ENCODE measurements at places on chromosomes 2 and 18.
A peak's percentile ranks its signal among the peaks of the same experiment; 100 is the strongest.

DNA sequence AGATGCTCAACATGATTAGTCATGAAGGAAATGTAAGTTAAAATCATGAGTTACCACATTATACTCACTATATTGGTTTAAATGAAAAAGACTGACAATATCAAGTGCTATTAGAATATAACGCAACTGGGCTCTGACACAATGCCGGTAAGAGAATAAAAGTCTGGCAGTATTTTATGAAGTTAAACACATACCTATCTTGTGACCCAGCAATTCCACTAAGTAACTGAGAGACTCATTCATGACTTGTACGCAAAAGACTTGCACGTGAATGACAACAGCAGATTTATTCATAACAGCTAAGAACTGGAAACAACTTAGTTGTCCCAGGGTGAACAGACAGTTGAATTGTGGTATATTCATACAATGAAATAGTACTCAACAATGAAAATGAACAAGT, 342.1 kb downstream of the SLC4A3 start:
- no peaks in the 10 kb centered on the region for H3K4me1 ChIP-seq
- H3K4me3 ChIP-seq: no peak overlapping the region
- H3K36me3 ChIP-seq: no peaks in the 10 kb centered on the region
- no peak for DNase-seq

DNA sequence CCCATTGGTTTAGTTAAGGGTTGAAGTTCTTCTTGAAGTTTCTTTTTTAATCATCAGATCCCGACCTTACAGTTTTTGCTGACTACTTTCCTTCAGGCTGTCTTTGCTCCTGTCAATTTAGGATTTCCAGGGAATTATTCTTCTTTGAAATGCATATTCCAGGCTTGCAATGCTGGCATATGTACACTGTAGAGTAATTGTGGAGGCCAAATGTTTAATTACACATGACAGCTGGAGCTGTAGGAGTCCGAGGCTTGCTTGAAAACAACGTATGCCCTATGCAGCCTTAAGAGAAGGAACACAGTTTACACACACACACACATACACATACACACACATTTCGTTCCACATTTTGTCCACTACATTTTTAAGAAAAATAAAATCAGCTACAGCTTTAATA, 602.3 kb downstream of the TMEM182 start:
- H3K27me3 ChIP-seq: no peaks in the 10 kb centered on the region
- no peak overlapping the region for H3K27ac ChIP-seq
- no peaks in the 10 kb centered on the region for H3K36me3 ChIP-seq
- H3K4me3 ChIP-seq: no peak overlapping the region

GRCh38 chr2:98157557-98157956, 70.6 kb downstream of the VWA3B start:
- H3K36me3 ChIP-seq: no peaks in the 10 kb centered on the region
- H3K27ac ChIP-seq: no peak overlapping the region
- H3K4me3 ChIP-seq: no peak overlapping the region
- no peak for DNase-seq
- H3K4me1 ChIP-seq: no peaks in the 10 kb centered on the region

DNA sequence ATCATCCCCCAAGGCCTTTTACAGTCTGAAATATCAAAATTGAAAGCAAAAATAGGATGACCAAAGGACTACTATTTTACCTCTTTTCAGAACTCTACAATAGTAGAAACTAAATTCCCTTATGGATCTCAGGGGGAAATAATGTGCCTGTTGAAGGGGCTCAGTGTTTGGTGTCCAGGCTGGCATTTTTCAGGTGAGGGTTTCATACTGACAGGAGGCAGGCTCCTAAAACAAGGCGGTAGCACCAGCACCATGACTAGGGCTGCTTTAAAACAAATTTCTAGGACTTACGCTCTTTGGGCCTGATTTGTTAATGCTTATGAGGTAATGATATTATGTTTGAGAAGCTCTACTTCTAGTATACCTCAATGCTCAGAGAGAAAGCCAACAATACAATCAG, 5.2 kb upstream of the BOLA3 start:
- H3K4me3 ChIP-seq: no peak overlapping the region
- H3K4me1 ChIP-seq: peaks cover 10% of the 10 kb centered on the region
- no peak overlapping the region for H3K27ac ChIP-seq
- H3K36me3 ChIP-seq: peaks cover 64% of the 10 kb centered on the region
- H3K27me3 ChIP-seq: no peaks in the 10 kb centered on the region

- no peak overlapping the region for H3K27ac ChIP-seq
- H3K27me3 ChIP-seq: no peaks in the 10 kb centered on the region
- peaks cover 29% of the 10 kb centered on the region for H3K4me1 ChIP-seq
- DNase-seq: no peak
- no peak overlapping the region for H3K4me3 ChIP-seq
Observed at GRCh38 chr2:200379481-200380090, 73.1 kb downstream of the SPATS2L start.

DNA sequence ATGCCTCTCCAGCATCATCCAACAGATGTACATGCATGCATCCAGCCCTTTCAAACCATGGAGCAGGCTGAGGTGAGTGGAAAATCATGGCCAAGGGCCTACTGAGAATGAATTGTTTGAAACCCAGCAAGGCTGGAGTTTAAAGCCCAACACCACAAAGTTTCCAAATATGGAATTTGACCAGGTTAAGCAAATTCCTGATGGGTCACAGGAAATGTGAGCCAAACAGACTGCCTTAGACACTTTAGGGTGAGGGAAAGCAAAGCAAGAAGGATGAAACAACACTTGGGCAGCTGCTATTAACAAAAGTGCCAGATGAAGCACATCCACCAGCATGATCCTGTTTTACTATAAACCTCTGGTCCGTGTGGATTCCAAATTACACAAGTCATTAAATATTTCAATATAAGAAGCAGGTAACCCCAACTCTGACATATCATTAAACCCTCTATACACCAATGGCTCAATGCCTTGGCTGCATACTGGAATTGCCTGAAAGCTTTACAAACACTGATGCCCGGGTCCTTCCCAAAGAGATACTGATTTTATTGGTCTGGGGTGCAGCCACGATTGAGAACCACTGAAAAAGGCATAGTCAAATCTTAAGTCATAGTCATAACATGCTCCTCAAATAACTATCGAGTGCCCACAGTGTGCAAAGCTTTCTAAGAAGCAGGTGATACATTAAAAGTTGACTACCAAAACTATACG, 9.1 kb downstream of the KLF7 start:
- no peak for DNase-seq
- H3K27ac ChIP-seq: no peak overlapping the region
- peaks cover 48% of the 10 kb centered on the region for H3K4me1 ChIP-seq
- peaks cover 22% of the 10 kb centered on the region for H3K36me3 ChIP-seq
- no peak overlapping the region for H3K4me3 ChIP-seq

DNA sequence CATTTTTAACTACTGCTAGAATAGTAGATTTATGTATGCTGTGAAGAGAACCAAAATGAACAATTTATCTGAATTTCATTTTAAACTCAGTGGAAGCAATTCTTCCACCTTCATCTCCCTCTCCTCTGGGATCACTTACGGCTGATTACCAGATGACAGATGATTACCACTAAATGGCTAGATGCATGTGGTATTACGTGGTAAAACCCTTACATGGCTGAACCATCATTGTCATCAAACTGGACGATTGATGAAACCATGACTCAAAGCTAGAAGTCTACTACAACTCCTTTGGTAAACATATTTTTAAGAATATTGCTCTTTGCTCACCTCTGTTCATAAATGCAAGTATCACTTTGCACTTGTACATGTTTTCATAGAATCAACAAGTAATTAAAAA, 48.5 kb upstream of the DOCK10 start:
- no peak overlapping the region for H3K4me3 ChIP-seq
- H3K27me3 ChIP-seq: no peaks in the 10 kb centered on the region
- H3K4me1 ChIP-seq: peaks cover 12% of the 10 kb centered on the region
- no peak for DNase-seq
- no peaks in the 10 kb centered on the region for H3K36me3 ChIP-seq

DNA sequence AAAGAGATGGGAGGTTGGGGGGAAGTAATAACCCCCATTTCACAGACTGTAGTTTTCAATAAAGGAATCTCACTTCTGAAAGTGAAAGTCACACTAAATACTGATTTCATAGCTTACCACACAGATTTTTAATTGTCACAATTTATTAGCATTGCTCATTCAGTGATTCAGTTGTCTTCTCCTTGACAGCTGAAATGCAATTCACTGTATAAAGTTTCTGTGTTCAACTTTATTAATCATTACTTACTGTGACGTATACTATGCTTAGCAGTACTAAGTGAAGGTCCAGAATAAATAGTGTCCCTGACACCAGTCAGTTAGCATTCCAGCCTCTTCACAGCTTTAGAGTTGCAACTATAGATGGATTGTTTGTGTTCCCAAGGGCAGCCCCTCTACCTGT, 324.1 kb upstream of the CRIM1 start:
- no peaks in the 10 kb centered on the region for H3K36me3 ChIP-seq
- H3K27ac ChIP-seq: no peak overlapping the region
- H3K27me3 ChIP-seq: no peaks in the 10 kb centered on the region
- no peak for DNase-seq
- H3K4me1 ChIP-seq: no peaks in the 10 kb centered on the region
- no peak overlapping the region for H3K4me3 ChIP-seq

DNA sequence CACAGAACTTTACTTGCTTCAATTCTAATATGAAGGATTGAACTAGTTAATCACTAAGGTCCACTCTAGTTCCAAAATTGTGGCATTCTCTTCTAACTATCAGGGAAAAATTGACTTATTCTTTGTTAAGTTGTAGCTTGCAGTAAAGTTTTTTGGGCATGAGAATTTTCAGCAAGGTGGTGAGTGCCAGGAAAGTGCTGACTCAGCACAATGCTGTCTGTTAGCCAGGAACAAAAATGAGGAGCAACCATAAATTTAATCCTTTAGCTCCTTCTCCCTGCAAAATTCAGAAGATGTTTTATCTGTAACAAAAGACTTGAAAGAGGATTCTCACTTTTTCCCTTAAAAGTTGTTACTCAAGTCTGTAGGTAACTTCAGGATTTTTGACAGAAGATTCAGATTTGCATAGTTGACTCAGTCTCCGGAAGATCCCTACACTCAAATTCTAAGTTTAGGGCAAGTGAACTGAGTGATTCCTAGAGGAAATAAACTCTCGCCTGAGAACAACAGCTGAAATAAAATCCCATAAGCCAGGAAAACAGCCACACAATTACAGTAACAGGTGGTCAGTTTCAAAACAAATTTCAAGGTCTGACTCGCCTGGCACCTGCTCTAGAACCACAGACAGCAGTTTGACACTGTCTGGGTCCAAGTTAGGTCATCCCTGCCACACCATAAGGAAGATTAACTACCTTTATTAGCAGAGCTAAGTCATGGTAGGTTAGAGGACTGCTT, 20.2 kb upstream of the DARS1 start:
- DNase-seq: no peak
- H3K27me3 ChIP-seq: no peaks in the 10 kb centered on the region
- H3K36me3 ChIP-seq: no peaks in the 10 kb centered on the region

DNA sequence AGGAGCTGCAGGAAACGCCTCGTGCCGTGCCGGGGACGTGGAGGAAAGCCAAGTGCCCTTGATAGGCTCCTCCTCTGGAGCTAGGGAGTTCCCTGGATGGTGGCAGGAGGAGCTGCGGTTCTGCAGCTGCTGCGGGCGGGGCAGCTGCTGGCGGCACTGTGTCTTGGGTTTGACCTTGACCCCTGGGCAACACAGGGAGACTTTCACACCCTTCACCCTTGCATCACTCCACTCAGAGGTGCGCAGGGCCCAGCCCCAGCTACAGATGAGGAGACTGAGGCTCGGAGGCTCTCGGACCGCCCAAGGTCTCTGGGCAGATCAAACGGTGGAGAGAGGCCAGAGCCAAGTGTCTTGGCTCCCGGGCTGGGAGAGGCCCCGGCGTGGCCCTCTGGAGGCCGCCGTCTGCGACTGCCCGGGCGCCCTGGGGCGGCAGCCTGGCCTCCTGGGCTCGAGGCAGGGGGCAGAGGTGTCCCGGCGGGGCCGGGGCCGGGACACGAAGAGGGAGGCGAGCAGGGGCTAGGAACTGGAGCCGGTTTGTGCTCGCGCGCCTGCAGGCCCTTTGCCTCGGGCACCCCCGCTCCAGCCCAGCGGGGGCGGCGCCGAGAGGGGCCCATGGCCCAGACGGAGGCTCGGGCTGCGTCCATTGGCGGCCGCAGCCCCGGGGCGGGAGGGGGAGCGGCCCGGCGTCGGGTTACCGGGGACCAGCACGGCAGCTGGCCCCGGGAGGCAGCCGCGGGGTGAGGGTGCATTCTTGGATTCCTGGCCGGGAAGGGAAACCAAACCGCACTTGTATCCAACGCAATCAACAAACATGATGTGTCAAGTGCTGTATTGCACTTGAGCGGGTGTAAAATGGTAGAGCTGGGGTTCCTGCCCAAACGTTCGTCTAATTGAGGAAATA, 129.6 kb upstream of the SLC1A4 start:
- H3K4me1 ChIP-seq: 0 out of 2 replicates have a peak, but pooled peaks cover 9% of the 10 kb centered on the region
- no peak overlapping the region for H3K4me3 ChIP-seq
- no peaks in the 10 kb centered on the region for H3K27me3 ChIP-seq
- no peaks in the 10 kb centered on the region for H3K36me3 ChIP-seq

DNA sequence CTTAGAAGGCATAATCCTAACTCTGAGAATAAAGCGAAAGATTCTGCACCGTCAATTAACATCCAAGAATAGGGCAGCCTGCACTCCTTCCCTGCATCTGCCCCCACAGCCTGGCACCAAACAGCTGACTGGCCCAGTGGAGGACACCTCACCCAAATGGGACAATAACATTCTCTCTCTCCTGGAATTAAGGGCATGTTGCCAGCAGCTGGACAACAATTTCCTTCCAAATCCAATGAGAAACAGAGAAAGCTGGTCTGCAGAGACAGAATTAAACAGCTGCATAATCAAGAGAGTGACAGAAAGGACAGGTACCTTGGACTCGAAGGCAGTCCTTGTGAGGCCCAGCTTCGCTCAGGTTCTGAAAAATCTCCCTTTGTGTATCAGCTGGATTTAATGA, 15.0 kb downstream of the COX7A2L start:
- H3K27me3 ChIP-seq: no peaks in the 10 kb centered on the region
- H3K36me3 ChIP-seq: peaks cover 41% of the 10 kb centered on the region
- no peak overlapping the region for H3K27ac ChIP-seq
- peaks cover 16% of the 10 kb centered on the region for H3K4me1 ChIP-seq

GRCh38 chr2:182951948-182952663, 85.7 kb upstream of the FRZB start:
- no peaks in the 10 kb centered on the region for H3K27me3 ChIP-seq
- H3K4me1 ChIP-seq: peaks cover 2% of the 10 kb centered on the region
- H3K27ac ChIP-seq: peak overlapping the region; percentile 32
- H3K4me3 ChIP-seq: no peak overlapping the region
- peaks cover 56% of the 10 kb centered on the region for H3K36me3 ChIP-seq

DNA sequence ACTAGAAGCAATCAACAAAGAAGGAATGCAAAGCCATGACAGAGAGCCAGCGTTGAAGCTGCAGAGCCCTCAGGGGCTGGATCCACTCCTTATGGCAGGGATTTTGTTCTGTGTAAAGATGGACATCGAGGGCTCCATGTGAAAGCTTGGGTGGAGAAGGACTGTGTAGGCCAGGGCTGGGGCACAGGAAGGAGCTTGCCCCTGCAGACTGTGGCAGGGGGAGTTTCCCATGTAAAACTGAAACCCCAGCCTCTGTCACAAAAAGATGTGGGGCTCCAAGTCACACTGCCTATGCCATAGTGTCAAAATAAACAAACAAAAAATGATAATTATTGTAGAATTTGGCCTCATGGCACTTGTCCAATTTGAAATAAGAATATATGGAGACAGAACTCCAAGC, 408.7 kb upstream of the HS6ST1 start:
- no peak overlapping the region for H3K27ac ChIP-seq
- H3K36me3 ChIP-seq: no peaks in the 10 kb centered on the region
- DNase-seq: no peak
- no peaks in the 10 kb centered on the region for H3K4me1 ChIP-seq
- no peaks in the 10 kb centered on the region for H3K27me3 ChIP-seq

All from SK-N-SH (cell line).